ENCODE measurements at places on chromosomes 4 and X. TPM values are rescaled to one million over a fixed set of nuclear protein-coding genes. Genes with fewer than 3 reads are reported as not detected.

The DGAT2L6 gene
- not detected for total RNA-seq

The CSTF2 gene
- total RNA-seq: 53.9 TPM

The SSX4 gene
- not detected for total RNA-seq

The PIR gene
- total RNA-seq: 2.1 TPM

The MTNR1A gene
- total RNA-seq: not detected

The SLC9B1 gene
- 0.82 TPM for total RNA-seq

The LRBA gene
- total RNA-seq: 62.2 TPM

The CDKL2 gene
- 0.25 TPM for total RNA-seq

The ARAP2 gene
- 37.3 TPM for total RNA-seq

Measured in activated CD8-positive, alpha-beta memory T cell treated with anti-CD3 and anti-CD28 coated beads for 36 hours (primary cell).